Stimulated activated CD8-positive, alpha-beta memory T cell treated with anti-CD3 and anti-CD28 coated beads, Interleukin-4, amount 100 ng/mL, for 1 hour (primary cell): ENCODE measurements at places on chromosomes 5 and 9.

DNA sequence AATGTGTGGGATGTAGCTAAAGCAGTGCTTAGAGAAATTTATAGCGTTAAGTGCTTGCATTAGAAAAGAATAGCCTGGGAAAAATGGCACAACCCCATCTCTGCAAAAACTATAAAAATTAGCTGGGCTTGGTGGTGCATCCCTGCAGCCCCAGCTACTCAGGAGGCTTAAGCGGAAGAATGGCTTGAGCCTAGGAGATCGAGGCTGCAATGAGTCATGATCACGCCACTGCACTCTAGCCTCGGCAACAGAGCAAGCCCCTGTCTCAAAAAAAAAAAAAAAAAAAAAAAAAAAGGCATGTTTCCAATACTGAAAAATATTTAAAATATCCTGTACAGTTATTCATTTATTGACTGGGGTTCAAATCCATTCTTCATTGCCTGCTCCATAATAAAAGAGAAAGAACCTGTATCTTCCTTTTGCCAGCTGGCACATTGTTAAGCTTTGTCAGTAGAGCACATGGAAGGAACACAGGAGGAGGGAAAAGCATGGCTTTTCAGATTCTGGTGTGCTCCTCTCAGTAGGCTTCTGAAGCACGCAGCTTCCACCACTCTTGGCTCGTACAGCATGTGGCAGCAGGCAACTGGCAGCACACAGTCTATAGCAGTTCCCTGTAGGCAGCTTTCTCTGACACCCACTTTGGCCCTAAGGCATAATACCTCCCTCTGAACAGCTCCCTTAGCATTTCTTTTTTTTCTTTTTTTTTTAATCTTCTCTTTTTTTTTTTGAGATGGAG is 73.5 kb downstream of the TRIM36 start:
- no peak for DNase-seq

- no peak for DNase-seq
Observed at GRCh38 chr5:113678202-113678601, 164.7 kb downstream of the YTHDC2 start.

GRCh38 chr9:114396558-114397218 is 8.9 kb upstream of the AKNA start:
- DNase-seq, result no peak

GRCh38 chr5:55160493-55161209 is 680 bp downstream of the GPX8 start:
- DNase-seq, result no peak

- no peak for DNase-seq
Observed at GRCh38 chr9:97487107-97487506, 14.4 kb upstream of the TMOD1 start.

GRCh38 chr5:93192087-93192486 is 388.9 kb downstream of the NR2F1-AS1 start:
- no peak for DNase-seq

GRCh38 chr9:71740199-71740598 is 28.1 kb downstream of the CEMIP2 start:
- DNase-seq, result no peak

DNA sequence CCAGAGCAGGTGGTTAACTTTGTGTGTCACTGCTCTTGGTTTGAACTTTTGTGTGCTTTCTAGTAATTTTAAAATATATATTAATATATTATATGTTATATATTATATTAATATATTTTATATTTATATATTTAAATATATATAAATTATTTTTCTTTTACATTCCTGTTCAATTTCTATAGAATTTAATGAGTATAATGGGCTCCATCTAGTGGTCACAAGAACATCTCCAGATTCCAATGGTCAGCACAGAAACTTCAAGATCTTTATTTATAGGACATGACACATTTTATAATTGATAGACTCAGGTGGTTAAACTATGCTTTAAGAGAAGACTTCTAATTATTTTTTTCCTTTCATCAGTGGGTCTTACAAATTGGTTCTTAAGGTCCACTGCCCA is 39.1 kb downstream of the COL23A1 start:
- no peak for DNase-seq
